Activated CD4-positive, alpha-beta T cell treated with anti-CD3 and anti-CD28 coated beads for 36 hours (primary cell): ENCODE measurements at places on chromosomes 5 and 9. TPM values are rescaled to one million over a fixed set of nuclear protein-coding genes. Genes with fewer than 3 reads are reported as not detected.

BTNL3 gene
- total RNA-seq = not detected

PRDM9 gene
- not detected for total RNA-seq

SLCO4C1 gene
- 0.37 TPM for total RNA-seq

DNA sequence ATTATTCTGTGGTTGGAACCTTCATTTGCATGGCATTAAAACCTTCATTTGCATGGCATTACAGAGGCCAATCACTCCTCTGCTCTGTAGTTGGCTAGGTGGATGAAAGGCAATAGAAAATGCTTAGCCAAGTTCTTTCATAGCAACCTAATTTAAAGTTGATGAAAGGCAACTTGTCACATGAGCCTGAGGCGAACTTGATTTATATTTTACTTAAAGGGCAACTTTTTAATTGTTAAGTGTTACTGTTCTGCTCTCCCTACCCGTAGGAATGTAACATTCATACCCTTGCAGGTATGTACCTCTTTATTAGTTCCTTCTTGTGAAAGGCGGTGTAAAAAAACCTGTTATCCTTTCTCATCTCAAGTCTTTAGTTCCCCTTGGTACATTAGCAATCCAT lies 7.9 kb upstream of the ERMP1 start:
- peaks cover 63% of the 10 kb centered on the region for H3K4me1 ChIP-seq
- H3K4me3 ChIP-seq = no peak overlapping the region
- H3K27me3 ChIP-seq = no peaks in the 10 kb centered on the region
- H3K27ac ChIP-seq = no peak overlapping the region

- no peak overlapping the region for H3K27ac ChIP-seq
- no peak overlapping the region for H3K4me3 ChIP-seq
- no peaks in the 10 kb centered on the region for H3K27me3 ChIP-seq
- H3K36me3 ChIP-seq = peaks cover 4% of the 10 kb centered on the region
- H3K4me1 ChIP-seq = peaks cover 13% of the 10 kb centered on the region
Measured at GRCh38 chr9:37531699-37532098, 44.5 kb downstream of the FBXO10 start.

- H3K4me1 ChIP-seq = peaks cover 4% of the 10 kb centered on the region
- H3K4me3 ChIP-seq = no peak overlapping the region
- H3K27ac ChIP-seq = no peak overlapping the region
Measured at GRCh38 chr9:99726758-99727157, 94.9 kb upstream of the NR4A3 start.

DNA sequence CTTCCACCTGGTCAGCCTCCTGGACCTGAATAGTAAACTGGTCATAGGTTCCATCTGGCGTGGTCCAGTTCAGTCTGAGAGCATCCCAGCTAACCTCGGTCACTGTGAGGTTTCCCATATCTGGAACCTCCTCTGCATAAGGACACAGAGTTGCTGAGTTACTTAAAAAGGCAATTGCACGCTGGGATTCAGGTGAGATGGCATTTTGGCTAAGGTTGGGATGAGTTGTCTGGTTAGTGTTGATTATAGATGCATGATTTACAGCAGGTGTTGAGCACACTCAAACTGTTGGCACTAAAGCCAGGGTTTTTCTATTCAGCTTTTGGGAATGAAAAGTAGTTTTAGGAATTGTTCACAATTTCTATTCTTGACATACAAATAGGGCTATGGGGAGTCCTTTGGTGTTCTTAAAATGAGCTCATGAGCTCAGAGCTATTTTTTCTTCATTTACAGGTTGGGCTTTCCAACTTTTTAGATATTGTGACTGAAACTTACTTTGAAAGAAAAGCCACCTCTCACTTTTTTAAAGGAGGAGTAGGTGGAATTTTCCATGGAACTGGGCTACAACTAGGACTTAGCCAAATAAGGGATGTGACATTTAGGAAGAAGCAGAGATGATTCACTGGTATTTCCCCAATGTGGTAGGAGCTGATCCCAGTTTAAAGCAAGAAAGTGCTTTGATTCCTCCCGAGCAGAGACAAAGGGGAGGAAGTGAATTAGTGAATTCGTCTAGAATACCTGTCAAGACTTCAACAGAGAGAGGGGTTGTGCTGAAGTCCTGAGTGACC lies 54.7 kb downstream of the TNC start:
- H3K36me3 ChIP-seq = no peaks in the 10 kb centered on the region
- H3K4me3 ChIP-seq = no peak overlapping the region
- peaks cover 2% of the 10 kb centered on the region for H3K4me1 ChIP-seq
- H3K27me3 ChIP-seq = peaks cover 19% of the 10 kb centered on the region

DNA sequence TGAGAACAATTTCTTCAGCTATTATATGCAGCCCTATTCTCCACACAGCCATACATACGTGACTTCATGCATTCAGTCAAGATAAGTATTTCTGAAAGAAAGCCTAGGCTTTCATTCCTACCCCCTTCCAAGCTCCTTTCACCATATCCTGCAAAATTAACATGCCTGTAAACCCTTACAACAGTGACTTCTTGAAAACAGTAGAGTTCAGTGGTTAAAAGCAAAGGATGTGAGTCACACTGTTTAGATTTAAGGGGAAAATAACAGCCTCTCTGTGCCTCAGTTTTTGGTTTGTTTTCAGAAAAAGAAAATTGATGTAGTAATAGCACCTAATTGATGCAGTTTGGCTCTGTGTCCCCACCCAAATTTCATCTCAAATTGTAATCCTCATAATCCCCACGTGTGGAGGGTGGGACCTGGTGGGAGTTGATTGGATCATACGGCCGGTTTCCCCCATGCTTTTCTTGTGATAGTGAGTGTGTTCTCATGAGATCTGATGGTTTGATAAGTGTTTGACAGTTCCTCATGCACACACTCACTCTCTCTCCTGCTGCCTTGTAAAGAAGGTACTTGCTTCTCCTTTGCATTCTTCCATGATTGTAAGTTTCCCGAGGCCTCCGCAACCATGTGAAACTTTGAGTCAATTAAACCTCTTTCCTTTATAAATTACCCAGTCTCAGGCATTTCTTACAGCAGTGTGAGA lies 264.8 kb downstream of the CETN3 start:
- DNase-seq = no peak
- no peak overlapping the region for H3K4me3 ChIP-seq
- H3K4me1 ChIP-seq = no peaks in the 10 kb centered on the region
- H3K27ac ChIP-seq = no peak overlapping the region

PCDHGB5 gene
- 0.09 TPM for total RNA-seq

GFRA3 gene
- not detected for total RNA-seq

C9 gene
- total RNA-seq = not detected

DNA sequence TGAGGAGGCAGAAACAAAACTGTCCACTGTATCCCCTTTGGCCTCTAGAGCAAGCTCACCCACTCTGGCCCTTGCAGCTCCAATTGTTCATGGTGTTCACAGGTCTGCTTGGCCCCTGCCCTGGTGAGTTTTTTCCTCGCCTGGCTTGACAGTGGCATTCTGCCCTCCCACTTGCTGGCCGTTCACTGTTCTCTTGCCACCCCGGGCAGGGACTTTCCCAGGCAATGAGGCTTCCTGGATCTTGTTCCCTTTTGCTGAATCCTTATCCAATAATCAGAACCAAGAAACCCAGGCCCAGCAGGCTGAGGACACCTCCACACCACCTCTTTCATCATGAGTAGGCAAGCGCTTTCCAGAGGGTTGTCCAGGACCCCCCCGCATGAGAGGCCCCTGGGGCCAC lies 31.2 kb downstream of the ZNF618 start:
- H3K27ac ChIP-seq = no peak overlapping the region
- no peaks in the 10 kb centered on the region for H3K4me1 ChIP-seq
- peaks cover 2% of the 10 kb centered on the region for H3K27me3 ChIP-seq
- no peaks in the 10 kb centered on the region for H3K36me3 ChIP-seq
- H3K4me3 ChIP-seq = no peak overlapping the region
- no peak for DNase-seq

DNA sequence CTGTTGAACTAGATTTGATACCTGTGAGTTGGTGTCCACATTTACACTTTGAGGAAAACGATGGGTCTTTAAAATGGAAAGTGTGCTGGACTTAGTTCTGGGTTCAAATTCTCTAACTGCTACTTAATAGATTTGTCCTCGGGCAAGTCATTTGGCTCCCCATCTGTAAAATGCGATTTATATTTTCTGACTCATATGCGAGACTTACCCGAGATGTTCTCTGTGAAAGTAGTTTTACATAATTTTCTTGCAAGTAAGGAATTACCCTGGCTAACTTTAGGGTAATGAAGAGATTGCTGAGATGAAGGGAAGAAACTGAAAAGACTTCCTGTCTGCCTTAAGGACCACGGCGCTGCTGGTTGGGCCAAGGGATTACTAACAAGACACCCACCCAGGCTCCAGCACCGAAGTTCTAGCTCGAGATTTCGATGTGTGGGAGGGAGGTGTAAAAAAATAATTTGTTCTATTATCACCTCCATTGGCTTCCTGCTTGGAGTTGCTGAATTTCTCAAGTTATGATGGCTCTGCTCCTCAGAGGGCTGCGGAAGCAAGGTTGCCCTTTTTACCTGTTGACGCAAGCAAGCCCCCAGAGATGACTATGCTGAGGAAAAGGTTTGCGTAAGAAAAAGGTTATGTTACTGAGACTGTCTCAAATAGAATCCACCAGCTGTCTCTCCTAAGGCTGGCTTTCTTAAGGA lies 24.1 kb downstream of the PCSK1 start:
- no peak overlapping the region for H3K27ac ChIP-seq
- no peaks in the 10 kb centered on the region for H3K4me1 ChIP-seq
- no peaks in the 10 kb centered on the region for H3K36me3 ChIP-seq
- peaks cover 3% of the 10 kb centered on the region for H3K27me3 ChIP-seq

GRCh38 chr9:90801973-90802322 lies 329 bp downstream of the SYK start:
- peak overlapping the region; percentile 32 for H3K4me3 ChIP-seq
- no peak for DNase-seq
- peaks cover 2% of the 10 kb centered on the region for H3K4me1 ChIP-seq
- H3K27me3 ChIP-seq = peaks cover 60% of the 10 kb centered on the region
